Panc1 (cell line): ENCODE measurements at places on chromosomes 3 and 15.

DNA sequence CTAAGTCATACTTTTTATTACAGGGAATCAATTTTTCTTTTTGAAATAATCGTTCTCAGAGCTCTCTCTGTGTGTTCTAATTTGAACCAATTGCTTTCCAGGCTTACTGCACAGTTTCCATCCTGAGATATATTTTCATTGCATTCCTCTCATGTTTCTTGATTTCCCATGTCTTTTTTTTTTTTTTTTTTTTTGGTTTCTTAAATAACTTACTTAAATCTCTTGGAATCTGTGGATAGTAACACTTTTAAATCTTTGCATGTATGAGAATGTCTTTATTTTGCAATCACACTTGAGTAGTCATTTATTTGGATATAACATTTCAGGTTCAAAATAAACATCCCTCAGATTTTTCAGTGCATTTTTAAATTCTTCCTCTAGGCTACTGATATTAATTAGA lies 14.5 kb upstream of the ABTB1 start:
- no peak for DNase-seq

DNA sequence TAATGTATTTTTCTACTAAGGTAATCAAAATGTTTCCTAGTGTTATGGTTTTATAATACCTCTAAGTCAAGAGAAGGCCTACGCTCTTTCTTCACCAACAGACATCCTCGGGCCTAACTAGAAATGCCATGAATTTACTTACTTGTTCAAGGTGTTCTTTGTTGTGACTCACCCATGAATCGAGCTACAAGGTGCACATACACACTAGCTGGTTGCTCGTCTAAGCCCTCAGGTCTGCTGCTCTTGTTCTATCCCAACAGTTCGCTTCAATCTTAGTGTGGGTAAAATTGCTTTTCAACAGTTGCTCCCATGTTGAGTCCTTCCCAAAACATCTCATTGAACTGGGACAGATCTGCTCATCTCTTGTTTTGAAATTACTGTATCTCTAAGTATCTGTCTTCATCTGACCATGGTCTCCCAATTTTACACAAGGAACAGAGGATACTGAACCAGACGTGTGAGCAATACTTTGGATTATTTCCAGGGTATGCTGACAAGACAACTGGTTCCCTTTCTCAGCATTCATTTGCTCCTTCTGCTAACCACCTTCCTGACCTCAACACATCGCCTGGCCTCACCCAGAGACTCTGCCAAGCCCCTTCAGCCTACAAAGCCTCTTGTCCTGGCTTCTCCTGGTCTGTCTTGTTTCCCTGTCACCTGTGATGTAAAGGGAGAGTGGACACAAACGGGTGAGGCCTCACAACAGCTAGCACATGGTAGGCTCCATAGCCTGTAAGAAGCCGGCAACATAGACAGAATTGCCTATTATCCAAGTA lies 84.2 kb downstream of the NEDD4 start:
- no peak for DNase-seq

GRCh38 chr3:123571264-123571972 lies 13.4 kb downstream of the HACD2 start:
- no peak for DNase-seq

DNA sequence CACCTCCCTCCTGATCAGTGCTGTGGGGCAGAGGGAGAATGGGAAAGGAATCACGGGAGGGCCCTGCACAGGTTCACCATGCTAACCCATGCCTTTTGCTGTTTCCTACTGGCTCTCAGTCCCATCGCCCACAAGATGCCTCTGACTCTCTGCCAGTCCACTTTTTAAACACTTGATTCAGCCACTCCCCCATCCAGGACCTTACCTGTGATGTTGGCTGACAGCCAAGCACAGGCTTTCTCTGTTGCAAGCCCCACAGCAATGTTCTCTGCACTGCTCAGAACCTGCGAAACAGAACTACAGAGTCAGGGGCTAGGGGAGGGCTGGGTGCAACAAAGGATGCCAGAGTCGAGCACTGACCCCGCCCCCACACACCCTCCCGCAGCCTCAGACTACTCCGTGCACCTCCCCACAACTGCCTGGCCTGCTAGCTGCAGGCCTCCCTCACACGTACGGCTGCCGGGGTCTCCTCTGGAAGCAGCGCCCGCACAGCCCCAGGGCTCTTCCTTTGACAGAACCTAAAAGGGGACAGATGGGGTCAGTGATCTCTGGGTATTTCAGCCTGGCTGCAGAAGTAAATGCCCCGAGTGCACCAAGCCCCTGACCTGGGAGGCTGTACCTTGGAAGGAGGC lies 9.1 kb downstream of the CDAN1 start:
- no peak for DNase-seq

GRCh38 chr15:74443100-74443909 lies 9.5 kb upstream of the SEMA7A start:
- DNase-seq, result no peak

DNA sequence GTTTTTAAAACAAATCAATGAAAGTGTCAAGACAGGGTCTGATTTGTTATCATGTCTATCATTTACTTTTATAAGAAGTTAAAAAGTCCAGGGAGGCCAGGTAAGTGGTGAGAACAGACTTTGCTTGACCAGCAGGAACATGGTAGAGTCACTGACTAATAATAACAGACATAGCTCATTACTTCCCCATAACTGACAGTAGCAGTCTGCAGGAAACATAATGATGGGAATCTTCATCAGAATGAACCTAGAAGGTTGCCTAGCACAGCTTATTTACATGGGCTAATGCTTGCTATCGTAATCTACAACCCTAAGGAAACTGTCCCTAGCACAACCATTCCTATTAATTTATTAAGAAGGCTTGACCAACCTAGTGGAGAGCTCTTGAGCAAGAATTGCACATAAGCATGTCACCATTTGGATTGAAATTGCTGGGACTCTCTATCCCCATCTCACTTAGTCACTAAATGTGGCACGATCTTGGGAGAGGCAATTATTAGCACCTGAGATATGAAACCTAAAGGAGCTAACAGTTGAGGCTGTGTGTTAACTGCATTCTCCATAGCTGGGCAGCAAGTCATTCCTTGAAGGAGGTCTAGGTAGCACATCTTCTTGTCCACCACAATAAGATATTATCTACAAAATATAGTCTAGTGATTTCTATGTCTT lies 139.6 kb upstream of the ZBTB20 start:
- DNase-seq, result no peak

GRCh38 chr3:52552089-52552488 lies 15.7 kb downstream of the UQCC5 start:
- no peak for DNase-seq

GRCh38 chr3:38152609-38153008 lies 12.7 kb upstream of the OXSR1 start:
- no peak for DNase-seq

DNA sequence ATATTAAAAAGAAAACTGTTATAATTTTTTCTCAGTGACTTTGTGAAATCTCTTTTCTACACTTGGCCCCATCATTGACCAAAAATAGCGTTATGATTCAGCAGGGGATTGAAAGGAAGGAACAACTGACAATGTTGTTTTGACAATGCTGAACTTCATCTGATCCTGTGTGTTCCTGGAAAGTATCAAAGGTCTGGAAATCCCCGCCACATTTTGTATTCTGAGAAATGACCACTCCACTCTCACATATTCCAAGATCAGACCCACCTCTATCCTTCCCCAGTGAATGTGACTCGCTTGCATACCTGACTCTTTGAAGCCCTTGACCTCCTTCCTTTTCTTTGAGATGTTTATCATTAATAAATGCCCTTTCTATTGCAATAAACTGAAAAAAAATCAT lies 9.7 kb upstream of the RIOX2 start:
- no peak for DNase-seq

DNA sequence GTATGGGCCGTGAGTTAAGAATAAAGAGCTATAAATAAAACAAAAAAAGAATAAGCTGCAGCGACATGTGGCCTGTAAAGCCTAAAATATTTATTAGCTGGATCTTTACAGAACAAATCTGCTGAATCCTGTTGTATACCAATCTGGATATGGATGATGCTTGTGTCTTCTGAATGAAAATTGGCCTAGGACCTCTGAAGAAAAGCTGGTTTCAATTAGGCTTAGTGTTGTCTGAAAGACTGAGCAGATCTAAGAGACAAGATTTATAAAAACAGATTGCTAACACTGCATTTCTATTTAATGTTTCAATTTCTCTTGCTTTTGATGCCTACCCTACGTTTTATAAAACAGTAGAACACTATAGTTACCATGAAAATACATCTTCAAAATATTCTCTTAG lies 57.9 kb downstream of the ST3GAL6 start:
- no peak for DNase-seq

GRCh38 chr3:45841420-45841756 lies 531 bp downstream of the LZTFL1 start:
- no peak for DNase-seq

- DNase-seq, result peak; percentile 36
Measured at GRCh38 chr3:47443611-47443995, 32.1 kb downstream of the SCAP start.

GRCh38 chr3:188900421-188900951 lies 271.3 kb upstream of the TPRG1 start:
- peak; percentile 77 for DNase-seq

DNA sequence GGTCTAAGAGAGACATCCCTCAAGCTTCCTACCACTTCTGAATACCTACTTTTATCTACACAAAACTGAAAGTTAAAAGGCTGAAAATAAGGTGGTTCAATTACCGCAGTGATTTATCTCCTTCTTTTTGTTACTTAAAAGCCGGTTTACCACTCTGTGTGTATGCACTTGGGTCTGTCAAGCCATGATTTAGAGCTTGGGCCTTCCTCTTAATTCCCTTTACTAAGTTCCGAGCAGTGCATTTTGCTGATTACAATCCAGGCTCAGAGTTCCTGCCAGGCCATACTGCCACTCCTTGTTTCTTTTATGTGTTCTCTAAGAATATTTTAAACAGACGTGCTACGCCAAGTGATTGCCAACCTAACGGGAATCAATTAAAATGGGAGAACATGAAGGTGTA lies 16.5 kb downstream of the KCTD6 start:
- no peak for DNase-seq

GRCh38 chr3:13537909-13538296 lies 11.0 kb upstream of the FBLN2 start:
- peak; percentile 18 for DNase-seq

DNA sequence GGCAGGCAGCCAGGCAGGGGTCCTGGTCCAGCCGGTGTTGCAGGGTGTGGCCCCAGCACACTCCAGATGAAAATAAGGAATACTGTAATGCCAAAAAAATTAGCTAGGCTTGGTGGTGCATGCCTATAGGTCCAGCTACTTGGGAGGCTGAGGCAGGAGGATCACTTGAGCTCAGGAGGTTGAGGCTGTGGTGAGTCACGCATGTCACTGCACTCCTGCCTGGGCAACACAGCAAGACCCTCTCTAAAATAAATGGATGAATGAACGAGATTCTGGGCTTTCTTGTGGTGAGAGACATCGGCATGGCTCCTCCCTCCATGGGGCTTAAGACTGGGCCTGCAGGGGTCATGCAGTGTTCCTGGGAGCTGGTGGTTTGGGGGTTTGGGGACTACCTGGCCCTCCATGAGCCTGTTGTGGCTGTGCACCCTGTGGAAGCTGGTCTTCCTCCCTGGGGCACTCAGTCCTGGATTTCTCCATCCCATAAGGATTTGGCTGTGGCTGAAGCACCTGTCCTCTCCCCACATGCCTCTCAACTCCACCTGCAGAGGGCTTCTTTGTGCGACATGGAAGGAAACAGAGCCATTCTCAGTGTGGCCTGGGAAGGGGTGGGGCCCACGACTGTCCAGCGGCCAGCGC lies 7.6 kb upstream of the RCCD1 start:
- DNase-seq, result no peak

DNA sequence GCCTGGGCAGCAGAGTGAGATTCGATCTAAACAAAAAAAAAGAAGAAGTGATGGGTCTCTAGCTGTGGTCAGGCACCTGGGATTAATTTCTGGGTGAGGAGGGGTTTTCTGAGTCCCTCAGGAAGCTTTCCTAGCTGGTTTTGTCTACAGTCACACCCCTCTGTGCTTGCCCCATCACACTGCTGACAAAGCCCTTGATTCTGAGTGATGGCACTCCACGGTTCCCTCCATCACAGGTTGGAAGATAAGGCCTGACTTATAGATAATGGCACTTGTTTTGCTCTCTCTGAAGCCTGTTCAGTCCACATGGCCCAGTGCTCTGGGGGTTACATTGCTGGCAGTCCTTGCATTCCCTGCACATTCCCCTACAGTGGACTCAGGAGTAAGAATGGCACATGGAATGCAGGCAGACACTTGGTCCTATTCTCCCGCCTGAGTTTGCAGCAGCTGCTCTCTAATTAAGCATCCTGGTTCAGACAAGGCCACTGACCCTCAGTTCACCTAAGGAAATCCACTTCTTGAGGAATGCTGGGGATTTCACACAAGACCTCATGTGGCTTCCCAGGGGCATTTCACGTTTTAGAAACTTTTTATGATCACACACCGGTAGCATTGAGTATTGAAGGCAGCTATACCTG lies 81.0 kb upstream of the NMNAT3 start:
- DNase-seq, result no peak

DNA sequence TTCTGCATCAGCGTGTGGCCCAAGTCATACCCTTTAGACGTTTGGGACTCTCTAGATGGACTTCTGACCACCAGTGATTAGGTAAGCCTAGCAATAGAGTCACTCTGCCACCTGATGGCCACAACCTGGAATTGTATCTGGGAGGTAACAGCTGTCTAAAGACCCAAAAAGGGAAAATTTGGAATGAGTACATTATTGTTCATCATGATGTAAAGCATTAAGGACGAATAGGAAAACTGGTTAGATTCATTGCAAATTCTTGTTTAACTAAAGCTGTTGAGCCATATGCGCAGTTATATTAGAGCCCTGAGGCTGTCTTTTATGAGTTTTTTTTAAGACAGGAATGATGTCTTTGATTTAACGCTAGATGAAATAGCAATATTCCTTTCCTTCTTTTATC lies 63.6 kb downstream of the FAM81A start:
- DNase-seq, result peak; percentile 48

GRCh38 chr15:48966595-48967301 lies 3.0 kb upstream of the SHC4 start:
- no peak for DNase-seq

GRCh38 chr3:71616571-71617021 lies 33.1 kb upstream of the FOXP1 start:
- no peak for DNase-seq

DNA sequence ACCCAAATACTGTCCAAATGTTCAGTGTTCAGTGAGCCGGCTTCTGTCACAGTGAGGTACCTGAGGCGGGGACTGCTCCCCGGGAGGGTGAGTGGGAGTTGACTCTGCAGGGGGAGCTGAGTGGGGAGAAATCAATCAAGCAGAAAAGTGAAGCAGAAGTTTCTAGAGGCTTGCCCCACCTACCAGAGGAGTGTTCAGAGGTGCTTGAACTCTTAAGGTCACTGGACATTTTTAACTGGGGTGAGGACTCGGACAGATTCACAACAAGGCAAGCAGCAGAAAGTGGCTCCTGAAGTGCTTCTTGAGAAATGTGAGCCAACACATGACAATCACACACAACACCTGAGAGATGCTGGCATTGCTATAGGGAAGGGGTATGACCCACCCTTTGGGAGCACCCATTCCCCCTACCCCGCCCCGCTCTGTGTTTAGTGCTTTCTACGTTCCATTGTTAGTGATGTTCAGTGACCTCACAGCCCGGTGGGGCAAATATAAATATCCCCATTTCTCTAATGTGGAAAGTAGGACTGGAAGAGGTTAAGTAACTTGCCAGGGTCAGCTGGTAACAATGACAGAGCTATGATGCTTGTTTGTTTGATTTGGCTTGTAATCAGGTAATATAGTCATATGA lies 48.6 kb upstream of the AKAP13 start:
- peak; percentile 32 for DNase-seq
